CD4-positive, alpha-beta T cell (primary cell): ENCODE measurements at places on chromosomes 16 and 17.
A peak's percentile ranks its signal among the peaks of the same experiment; 100 is the strongest.

GRCh38 chr17:73650617-73651200, 6.5 kb upstream of the SDK2 start:
- no peak for DNase-seq

DNA sequence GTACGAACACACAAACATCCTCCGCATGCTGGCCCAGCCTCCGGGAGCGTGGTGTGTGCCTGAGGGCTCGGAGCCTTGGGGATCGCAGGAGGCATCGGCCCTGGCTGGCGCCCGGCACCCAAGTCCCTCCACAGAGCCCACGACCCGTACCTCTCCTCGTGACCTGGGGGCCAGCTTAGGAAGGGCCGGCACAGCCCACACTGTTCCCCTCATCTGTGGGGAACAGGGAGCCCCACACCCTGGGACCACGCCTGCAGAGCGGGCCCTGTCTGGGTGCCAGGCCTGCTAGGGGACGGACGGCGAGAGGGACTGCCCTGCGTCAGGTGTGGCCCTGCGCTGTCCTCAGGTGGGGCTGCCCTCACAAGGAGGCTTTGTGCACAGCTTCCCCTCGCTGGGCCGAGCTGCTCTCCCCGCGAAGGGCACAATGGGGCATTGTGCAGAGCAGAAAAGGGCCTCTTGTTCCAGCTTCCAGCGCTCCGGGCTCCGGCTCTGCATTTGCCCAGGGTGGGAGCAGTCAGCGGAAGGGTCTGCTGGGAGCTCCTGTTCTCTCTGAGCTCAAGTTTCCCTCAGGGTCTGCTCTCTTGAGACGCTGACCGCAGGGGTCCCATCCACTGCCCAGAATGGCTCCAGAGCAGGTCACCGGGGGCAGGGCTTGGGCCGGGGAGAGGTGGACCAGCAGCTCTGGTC, 1.7 kb upstream of the LMF1 start:
- DNase-seq = no peak

DNA sequence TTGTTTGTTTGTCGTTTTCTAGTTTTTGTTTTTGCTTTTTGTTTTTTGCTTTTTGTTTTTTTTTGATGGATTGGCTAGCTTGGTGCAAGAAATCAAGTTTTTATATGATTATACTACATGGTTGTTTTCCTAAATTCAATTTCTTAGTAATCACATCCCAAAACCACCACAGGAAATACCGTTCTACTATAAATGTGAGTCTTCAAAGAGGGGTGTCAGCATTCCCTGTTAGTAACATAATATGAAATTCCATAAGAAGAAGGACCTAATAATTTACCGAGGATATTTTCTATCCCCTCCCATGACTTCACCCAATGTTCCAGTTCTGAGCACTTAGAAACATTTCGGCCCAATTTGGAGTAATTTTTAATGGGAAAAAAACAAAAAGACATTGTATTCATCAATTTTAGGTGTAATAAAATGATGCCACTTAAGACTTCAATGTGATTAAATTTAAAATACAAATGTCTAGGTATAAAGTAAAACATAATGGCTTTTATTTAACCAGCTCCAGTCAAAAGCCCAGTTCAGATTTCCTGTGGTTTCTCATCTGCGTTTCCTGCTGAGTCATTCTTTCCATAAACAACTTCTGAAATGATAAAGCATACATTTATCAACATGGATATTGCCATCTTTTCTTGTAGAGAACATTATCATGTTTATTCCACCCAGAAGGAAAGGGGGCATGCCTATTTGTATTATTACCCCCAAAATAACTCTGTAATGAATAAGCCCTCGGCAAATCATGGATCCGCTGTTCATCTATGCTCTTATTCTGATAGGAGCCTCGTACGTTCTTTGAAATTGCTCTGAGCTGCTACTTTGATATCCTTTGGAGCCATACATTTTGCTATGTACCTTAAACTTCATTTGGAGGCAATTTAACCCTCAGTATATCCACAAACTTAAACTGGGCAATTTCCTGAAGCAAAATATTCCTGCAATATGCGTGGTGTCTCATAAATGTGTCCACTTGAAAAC, 28.1 kb downstream of the HSBP1 start:
- DNase-seq = peak; percentile 15

- no peak for DNase-seq
These were observed 24.4 kb upstream of the ETV4 start for GRCh38 chr17:43570518-43570928.

DNA sequence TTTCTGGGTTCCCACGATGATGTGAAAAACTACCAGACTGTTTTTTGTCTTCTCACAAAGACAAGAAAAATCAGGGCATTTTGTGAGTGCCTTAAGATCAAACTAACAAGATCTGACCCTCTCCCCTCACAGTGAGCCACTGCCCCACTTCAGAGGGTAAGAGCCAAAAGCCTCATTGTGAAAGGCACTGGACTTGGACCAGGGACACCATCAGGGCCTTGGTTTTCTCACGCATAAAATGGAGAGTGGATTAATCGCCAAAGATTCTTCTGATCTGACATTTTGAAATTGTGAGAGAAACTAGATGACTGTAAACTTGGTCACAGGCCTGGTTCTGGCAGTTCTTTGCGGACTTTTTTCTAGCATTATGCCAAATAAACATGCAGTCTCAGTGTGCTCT, 21.0 kb upstream of the ENDOV start:
- DNase-seq = no peak
